Smooth muscle cell of the pulmonary artery (primary cell): ENCODE measurements at places on chromosomes 13 and 19. TPM values are rescaled to one million over a fixed set of nuclear protein-coding genes. Genes with fewer than 3 reads are reported as not detected.

Gene ASF1B
- total RNA-seq: 2.0 and 2.8 TPM in 2 replicates

Gene PRR20C
- not detected in 2 replicates for total RNA-seq

Gene TOMM40
- 32.3 and 45.9 TPM in 2 replicates for total RNA-seq

Gene HCST
- total RNA-seq: 0.46 and 1.2 TPM in 2 replicates

Gene ZNF584
- total RNA-seq: 16.0 and 25.3 TPM in 2 replicates

Gene LRP3
- 45.4 and 49.3 TPM in 2 replicates for total RNA-seq

Gene ZSCAN4
- 0.07 TPM in 1 of 2 replicates, not detected in the other for total RNA-seq

Gene ZNF575
- total RNA-seq: 0.26 and 0.36 TPM in 2 replicates

Gene FARP1
- 21.5 and 42.6 TPM in 2 replicates for total RNA-seq

Gene ZNF256
- total RNA-seq: 4.0 and 4.9 TPM in 2 replicates

Gene SBK3
- 0.07 TPM in 2 replicates for total RNA-seq

Gene PRX
- 1.4 and 1.6 TPM in 2 replicates for total RNA-seq

Gene SIGLEC8
- not detected in 2 replicates for total RNA-seq

Gene POGLUT2
- 28.9 and 33.3 TPM in 2 replicates for total RNA-seq

Gene CAMSAP3
- not detected in 2 replicates for total RNA-seq

Gene TMEM150B
- total RNA-seq: not detected in 2 replicates

Gene OR10H1
- not detected in 2 replicates for total RNA-seq

Gene SEMA6B
- total RNA-seq: 0.20 TPM in 2 replicates

Gene SIGLEC9
- not detected in 2 replicates for total RNA-seq

Gene CACNA1A
- total RNA-seq: 14.9 and 30.2 TPM in 2 replicates

Gene GRIN3B
- total RNA-seq: 0.20 and 1.7 TPM in 2 replicates

Gene IGSF23
- not detected in 2 replicates for total RNA-seq

Gene ZNF761
- total RNA-seq: 10.0 and 12.1 TPM in 2 replicates

Gene ZNF560
- 0.33 and 1.1 TPM in 2 replicates for total RNA-seq
